ENCODE measurements at places on chromosomes 11 and 22.
A peak's percentile ranks its signal among the peaks of the same experiment; 100 is the strongest.

DNA sequence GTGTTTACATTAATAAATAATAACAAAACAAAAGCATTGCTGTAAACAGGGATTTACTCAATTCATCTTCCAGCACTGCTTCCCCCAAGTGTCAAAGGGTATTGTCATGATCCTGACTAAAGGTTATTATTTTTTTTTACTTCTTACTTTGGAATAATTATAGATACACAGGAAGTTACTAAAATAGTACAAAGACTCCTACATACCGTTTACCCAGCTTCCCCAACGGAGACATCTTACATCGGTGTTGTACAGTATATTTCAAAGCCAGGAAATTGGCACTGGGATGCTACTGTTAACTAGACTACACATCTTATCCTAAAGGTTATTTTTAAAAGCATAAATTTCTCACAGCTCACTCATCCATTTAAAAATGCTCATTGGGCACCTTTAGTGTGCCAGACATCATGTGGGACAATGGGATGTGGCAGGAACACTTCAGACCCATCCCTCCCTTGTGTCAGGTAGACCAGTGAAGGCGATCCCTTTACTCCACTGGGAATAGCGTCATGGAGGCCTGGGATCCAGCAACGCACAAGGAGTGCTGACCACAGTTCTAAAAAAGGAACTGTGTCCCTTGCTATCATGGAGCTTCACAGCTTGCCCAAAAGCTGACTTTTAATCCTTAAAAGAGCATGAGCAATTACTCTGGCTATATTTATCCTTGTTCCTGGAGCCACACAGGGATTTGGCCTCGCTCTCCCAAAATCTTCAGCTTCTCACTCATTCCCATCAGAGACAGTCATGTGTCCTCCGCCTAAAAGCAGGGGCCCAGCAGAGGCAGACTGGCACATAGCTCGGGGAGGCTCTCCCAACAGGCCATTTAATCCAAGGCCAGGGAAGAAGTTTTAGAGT lies 3.1 kb upstream of the IRAG1 start:
- no peak for DNase-seq

DNA sequence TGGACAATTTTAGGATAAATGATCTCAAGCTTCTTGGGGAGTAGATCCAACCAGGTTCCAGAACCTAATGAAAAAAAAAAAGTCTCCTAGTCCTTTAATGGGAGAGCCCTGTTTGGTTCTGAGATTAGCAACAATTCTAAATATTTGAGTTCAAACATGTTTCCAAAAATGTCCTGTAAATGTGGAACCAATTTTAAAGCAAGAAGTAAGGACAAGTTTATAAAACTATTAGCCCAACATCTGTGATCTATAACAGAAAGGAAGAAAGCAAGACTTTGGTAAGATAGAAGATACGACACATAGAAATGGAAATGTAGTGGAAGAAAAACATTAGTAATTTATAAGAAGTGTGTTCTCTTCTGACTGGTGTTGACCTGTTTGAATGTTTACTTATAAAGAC lies 79.7 kb upstream of the SLC5A12 start:
- no peak for DNase-seq

- no peak for DNase-seq
Observed at GRCh38 chr22:17264321-17265052, 45.3 kb upstream of the ADA2 start.

- no peak for DNase-seq
Observed at GRCh38 chr11:16853266-16853665, 114.8 kb downstream of the C11orf58 start.

- DNase-seq: no peak
Observed at GRCh38 chr11:72787216-72788104, 6.4 kb downstream of the STARD10 start.

DNA sequence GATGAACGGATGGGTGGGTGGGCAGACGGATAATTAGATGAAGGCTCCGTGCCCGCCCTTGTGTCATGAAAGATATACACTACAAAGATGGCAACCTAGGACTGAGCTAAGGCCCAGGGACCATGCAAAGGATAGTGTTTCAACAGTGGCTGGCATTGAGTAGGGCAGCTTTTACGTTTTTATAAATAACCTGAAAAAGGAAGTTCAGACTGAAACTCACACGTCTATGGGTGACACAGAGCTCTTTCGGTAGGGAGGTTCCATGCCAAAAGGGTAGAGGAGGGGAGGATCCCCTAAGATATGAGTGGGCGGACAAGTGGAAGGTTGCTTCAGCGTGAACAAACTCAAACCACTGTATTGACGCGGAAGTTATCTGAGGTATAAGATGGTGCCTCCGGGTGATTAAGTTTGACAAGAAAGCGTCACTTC lies 90.5 kb downstream of the UBASH3B start:
- peak; percentile 70 for DNase-seq

GRCh38 chr11:74581954-74582547 lies 10.3 kb upstream of the POLD3 start:
- DNase-seq: no peak

DNA sequence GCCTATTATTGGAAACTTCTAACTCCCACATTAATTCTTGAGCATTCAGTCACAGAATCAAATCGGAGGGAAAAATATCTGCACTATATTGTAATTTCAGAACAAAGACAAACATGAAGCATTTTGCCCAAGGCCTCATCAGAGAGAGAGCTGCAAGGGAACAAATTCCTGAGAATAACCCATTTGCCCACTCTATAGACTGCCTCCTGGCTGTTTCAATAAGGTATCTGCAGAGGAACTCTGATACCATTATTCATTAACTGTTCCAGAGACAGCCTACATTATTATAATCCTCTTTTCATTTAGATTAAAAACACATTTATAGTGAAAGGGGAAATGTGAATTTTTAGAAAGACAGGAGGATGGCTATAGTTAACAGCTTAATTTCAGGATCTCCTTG lies 663.9 kb downstream of the DLG2 start:
- DNase-seq: no peak

DNA sequence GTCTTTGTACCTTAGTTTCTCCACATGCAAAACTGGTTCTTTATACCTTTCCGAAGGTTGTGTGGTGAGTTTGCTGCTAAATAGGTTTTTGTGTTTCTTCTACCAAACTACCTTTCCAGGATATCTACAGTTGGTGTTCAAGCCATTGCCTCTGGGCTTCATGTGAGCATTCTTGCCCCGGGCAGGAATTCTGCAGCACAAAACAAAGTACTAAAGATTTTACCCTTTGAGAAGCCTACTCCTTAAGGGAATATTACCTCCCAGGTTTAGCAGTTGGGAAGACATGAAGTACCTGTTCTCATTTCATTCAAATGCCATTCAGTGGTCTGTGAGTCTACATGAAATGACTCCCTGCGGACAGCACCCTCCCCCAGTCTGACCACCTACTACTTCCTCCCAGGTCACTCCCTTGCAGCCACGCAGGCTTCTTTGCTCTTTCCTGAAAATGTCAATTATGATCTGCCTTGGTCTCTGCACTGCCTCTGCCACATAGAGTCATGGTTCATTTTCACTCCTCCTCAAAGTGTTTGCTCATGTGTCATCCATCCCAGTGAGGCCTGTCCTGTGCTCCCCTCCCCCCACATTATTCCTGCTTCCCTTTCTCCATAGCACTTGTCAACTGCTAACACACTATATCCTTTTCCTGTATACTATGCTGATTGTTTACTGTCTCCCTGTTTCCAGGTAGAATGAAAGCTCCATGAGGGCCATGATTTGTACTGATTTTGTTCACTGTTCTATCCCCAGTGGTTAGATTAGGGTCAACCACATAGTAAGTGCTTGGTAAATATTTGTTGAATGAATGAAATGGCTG lies 36.9 kb downstream of the PACS1 start:
- no peak for DNase-seq

DNA sequence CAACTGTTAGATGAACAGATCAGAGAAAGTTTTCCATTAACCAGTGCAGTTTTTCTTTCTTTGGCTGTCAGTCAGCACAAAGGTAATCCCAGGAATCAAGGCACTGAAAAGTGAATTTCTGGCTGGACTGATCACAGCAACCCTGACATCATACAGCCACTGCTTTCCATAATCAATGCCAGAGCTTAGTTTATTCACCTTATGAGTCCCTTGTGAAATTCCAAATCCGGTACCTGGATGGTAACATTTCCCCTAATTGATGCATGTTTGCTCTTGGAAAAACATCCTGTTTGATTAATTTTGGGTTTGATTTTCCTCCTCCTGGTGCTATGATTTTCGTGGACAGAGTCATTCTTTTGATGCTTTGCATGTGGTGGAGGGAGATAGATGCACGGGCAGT lies 319.8 kb downstream of the INSC start:
- DNase-seq: no peak

GRCh38 chr11:10438458-10438857 lies 16.6 kb upstream of the AMPD3 start:
- no peak for DNase-seq

DNA sequence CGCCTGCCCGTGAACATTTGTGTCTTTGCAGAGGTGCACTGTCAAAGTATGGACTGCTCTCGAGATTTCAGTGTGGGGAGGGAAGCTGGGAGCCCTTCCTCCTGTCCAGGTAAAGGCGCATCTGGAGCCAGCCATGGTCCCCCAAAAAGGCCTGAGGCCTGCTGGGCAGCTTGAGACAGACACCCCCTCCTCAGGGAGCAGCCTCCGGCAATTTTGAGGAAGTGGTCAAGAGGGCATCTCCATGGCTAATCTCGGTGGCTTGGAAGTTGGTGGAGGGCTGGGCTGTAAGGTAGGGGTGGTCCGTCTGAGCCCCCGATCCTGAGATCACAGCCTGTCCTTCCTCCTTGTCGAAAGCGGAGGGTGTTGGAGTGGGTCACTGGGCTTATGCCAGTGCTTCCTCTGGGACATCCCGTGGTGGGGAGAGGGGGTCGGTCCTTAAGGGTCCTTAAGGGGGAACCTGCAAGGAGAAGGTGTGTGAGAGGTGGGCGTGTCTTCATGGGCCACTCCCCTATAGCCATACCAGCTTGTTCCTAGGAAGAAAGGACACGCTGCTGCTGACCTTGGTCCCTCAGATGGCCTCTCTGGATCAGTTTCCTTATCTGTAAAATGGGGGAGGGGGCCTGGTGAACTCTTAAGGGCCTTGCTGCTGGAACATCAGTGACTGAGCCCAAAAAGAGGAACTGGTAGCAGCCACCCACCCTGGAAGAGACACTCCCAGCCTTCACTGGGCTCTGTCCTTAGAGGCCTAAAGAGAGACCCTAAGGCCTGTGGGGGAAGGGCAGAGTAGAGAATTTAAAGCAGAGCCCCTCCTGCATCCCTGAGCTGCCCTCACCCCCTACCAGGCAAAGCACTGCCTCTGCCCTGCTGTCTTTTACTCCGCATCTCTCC lies 2.6 kb downstream of the KCNC1 start:
- no peak for DNase-seq

- DNase-seq: no peak
Observed at GRCh38 chr11:8231979-8232378, 31.7 kb downstream of the LMO1 start.

DNA sequence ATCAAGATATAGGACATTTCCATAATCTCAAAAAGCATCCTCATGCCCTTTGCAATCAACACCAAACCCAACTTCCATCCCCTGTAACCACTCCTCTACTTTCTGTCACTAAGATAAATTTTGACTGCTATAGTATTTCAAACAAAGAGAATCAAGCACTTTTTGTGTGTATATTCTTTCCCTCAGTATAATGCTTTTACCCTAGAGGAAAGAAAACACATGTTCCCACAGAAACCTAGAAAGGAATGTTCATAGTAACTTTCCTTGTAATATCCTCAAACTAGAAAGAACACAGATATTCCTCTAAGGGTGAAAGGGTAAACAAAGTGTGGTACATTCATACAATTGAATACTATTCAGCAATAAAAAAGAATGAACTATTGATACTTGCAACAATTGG lies 5.5 kb upstream of the PATE1 start:
- DNase-seq: no peak

DNA sequence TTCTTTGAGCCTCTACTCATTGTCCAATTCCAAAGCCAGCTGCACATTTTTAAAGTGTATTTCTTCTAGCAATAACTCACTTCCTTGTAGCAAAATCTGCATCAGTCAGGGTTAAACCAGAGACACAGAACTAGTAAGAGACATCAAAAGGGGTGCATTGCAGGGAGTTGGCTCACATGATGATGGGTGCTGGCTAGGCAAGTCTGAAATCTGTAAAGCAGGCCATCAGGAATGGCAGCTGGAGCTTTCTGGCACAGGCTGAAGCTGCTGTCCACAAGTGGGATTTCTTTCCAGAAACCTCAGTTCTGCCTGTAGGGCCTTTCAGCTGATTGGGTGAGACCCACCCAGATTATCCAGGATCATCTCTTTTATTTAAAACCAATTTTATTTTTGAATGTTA lies 698.1 kb downstream of the NTM start:
- DNase-seq: no peak

DNA sequence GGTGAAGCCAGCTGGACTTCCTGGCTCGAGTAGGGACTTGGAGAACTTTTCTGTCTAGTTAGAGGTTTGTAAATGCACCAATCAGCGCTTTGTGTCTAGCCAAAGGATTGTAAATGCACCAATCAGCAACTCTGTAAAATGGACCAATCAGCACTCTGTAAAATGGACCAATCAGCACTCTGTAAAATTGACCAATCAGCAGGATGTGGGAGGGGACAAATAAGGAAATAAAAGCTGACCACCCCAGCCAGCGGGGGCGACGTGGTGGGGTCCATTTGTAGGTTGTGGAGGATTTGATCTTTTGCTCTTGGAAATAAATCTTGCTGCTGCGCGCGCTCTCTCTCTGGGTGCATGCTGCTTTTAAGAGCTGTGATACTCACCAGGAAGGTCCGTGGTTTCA lies 202.9 kb downstream of the MIAT start:
- no peak for DNase-seq

DNA sequence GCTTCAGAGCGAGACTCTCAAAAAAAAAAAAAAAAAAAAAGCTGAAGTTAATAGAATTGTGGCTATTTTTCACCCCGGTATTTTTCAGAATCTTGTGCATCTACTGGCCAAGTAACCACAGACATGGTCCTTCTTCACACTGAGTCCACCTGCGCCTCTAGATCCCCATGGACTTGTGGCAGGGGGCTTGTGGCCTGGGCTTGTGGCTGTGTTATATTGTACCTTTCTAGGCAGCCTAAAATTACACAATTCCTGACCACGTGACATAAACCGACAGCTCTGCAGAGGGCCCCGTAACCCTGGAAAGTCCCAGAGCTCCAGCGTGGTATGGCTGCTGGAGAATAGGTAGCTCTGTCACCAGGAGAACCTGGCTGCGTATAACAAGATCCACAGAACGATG lies 10.9 kb upstream of the NAALADL1 start:
- no peak for DNase-seq

DNA sequence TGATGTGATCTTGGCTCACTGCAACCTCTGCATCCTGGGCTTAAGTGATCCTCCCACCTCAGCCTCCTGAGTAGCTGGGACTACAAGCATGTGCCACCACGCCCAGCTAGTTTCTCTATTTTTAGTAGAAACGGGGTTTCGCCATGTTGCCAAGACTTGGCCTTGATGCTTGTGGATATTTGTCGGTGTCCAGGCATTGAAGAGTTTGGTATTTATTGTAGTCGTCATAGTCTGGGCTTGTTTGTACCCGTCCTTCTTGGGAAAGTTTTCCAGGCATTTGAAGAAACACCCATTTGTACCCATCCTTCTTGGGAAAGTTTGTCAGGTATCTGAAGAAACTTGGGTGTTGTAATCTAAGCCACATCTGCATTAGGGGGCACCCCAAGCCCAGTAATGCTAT lies 28.7 kb downstream of the FCHSD2 start:
- no peak for DNase-seq

- no peak for DNase-seq
Observed at GRCh38 chr11:111450480-111451320, 61.5 kb downstream of the BTG4 start.
